ENCODE measurements at places on chromosomes 3 and 15. TPM values are rescaled to one million over a fixed set of nuclear protein-coding genes. Genes with fewer than 3 reads are reported as not detected.

GRCh38 chr3:4426261-4426781, 40.7 kb downstream of the SUMF1 start:
- no peaks in the 10 kb centered on the region for H3K27me3 ChIP-seq
- no peak for DNase-seq
- H3K27ac ChIP-seq, result no peak overlapping the region
- no peaks in the 10 kb centered on the region for H3K36me3 ChIP-seq
- peaks cover 2% of the 10 kb centered on the region for H3K4me1 ChIP-seq

DNA sequence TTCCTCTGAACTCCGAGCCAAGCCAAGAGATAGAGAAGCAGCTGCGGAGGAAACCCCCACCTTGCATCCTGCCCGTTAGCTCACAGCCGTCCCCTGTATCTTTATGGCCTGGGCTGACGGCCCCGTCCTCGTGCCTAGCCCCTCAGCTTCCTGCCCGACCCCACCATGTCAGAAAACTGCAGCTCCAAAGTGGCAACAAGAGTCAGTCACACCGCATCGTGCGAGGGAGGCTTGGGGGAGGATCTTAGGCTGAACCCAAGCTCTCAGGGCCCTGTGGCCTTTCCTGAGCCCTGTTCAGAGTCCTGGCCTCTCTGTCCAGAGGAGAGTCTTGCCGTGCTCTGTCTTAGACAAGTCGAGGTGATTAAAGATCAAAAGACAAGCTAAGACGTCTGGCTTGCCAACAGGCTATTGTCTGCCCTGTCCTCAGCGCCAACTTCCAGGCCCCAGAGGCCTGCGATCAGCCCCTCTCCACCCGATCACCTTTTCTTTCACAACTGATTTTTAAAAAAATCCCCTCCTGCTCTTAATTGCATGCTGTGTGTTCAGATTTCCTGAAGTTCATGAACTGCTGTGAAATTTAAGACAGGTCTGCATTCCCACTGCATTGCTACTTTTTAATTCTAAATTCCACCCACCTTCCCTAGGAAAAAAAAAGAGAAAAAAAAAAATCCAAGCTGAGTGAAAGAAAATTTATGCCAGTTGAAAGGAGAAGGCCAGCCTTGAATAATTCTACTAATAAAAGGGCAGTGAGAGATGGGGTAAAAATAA, 89.7 kb upstream of the WNT5A start:
- no peaks in the 10 kb centered on the region for H3K27me3 ChIP-seq
- no peaks in the 10 kb centered on the region for H3K4me1 ChIP-seq
- DNase-seq, result no peak
- no peak overlapping the region for H3K27ac ChIP-seq

DNA sequence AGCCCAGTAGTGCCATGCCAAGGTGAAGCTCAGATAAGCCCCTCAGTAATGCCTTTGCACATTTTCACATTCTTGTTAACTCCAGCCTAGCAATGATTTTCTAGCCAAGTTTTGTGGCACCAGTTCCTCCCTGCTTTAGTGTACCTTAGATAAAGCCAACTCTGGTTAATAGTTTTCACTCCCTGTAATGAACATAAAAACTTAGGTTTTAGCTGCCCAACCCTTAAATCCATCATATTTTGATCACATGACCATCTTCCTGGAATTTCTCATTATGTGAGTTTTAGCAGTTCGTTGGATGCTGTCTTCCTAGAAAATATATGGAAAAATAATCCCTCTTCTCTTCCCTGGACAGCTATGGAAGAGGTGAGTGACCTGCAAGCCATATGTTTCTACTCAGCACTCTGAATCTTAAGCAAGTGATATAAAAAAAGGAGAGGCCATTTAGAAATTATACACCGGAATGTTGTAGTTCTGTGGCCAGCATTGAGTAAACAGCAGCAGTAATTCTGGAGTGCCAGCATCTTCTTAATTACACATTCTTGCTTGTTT, 62.2 kb upstream of the P2RY1 start:
- no peak overlapping the region for H3K27ac ChIP-seq
- DNase-seq, result no peak
- H3K4me1 ChIP-seq, result no peaks in the 10 kb centered on the region
- no peaks in the 10 kb centered on the region for H3K27me3 ChIP-seq
- H3K36me3 ChIP-seq, result no peaks in the 10 kb centered on the region

- no peaks in the 10 kb centered on the region for H3K27me3 ChIP-seq
- no peak for DNase-seq
- peaks cover 2% of the 10 kb centered on the region for H3K4me1 ChIP-seq
- no peaks in the 10 kb centered on the region for H3K36me3 ChIP-seq
These were observed 23.0 kb downstream of the CACNA2D2 start for GRCh38 chr3:50480471-50480870.

- H3K36me3 ChIP-seq, result no peaks in the 10 kb centered on the region
- H3K27me3 ChIP-seq, result no peaks in the 10 kb centered on the region
- no peak for DNase-seq
- H3K4me3 ChIP-seq, result no peak overlapping the region
- no peak overlapping the region for H3K27ac ChIP-seq
- peaks cover 1% of the 10 kb centered on the region for H3K4me1 ChIP-seq
These were observed 42.0 kb downstream of the GSK3B start for GRCh38 chr3:120052225-120052624.

DNA sequence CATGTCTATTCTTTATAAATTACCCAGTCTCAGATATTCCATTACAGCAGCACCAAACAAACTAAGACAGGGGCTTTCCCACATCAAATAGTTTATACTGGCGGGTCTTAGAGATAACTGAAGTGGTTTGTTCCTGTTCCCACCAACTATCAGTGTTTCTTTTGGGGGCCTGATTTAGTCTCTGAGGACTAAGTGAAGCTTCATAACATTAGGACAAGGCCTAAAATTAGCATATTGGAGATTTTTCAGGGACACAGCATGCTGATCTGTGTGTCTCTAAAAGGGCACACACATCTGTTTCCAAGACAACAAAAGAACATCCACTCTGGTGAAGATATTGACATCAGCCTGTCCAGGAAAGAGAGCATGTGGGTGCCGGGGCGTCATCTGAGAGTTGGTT, 72.6 kb upstream of the SEMA6D start:
- H3K4me1 ChIP-seq, result no peaks in the 10 kb centered on the region
- no peak overlapping the region for H3K27ac ChIP-seq
- no peak for DNase-seq

- H3K4me1 ChIP-seq, result no peaks in the 10 kb centered on the region
- DNase-seq, result no peak
- no peak overlapping the region for H3K27ac ChIP-seq
- no peaks in the 10 kb centered on the region for H3K36me3 ChIP-seq
- no peaks in the 10 kb centered on the region for H3K27me3 ChIP-seq
These were observed 18.8 kb upstream of the FAM81A start for GRCh38 chr15:59419170-59419569.

GRCh38 chr3:33557829-33558228, 117.6 kb upstream of the UBP1 start:
- no peaks in the 10 kb centered on the region for H3K4me1 ChIP-seq
- H3K36me3 ChIP-seq, result no peaks in the 10 kb centered on the region
- no peak overlapping the region for H3K4me3 ChIP-seq
- H3K27ac ChIP-seq, result no peak overlapping the region
- no peak for DNase-seq

- H3K4me3 ChIP-seq, result no peak overlapping the region
- H3K27me3 ChIP-seq, result no peaks in the 10 kb centered on the region
- H3K36me3 ChIP-seq, result no peaks in the 10 kb centered on the region
- DNase-seq, result no peak
- H3K27ac ChIP-seq, result no peak overlapping the region
- H3K4me1 ChIP-seq, result no peaks in the 10 kb centered on the region
These were observed 76.0 kb upstream of the ATP10A start for GRCh38 chr15:25939122-25939521.

GRCh38 chr3:55105647-55106046, 177.8 kb upstream of the LRTM1 start:
- no peak for DNase-seq
- no peaks in the 10 kb centered on the region for H3K36me3 ChIP-seq
- H3K4me3 ChIP-seq, result no peak overlapping the region
- no peak overlapping the region for H3K27ac ChIP-seq
- no peaks in the 10 kb centered on the region for H3K27me3 ChIP-seq
- H3K4me1 ChIP-seq, result no peaks in the 10 kb centered on the region

GRCh38 chr3:133394561-133395311, 5.1 kb upstream of the BFSP2 start:
- H3K4me3 ChIP-seq, result no peak overlapping the region
- no peaks in the 10 kb centered on the region for H3K27me3 ChIP-seq
- H3K27ac ChIP-seq, result no peak overlapping the region
- no peak for DNase-seq

- H3K4me3 ChIP-seq, result no peak overlapping the region
- H3K27ac ChIP-seq, result no peak overlapping the region
- no peak for DNase-seq
- H3K36me3 ChIP-seq, result no peaks in the 10 kb centered on the region
These were observed 18.3 kb downstream of the OSBPL10 start for GRCh38 chr3:31962801-31963205.

- H3K4me1 ChIP-seq, result no peaks in the 10 kb centered on the region
- DNase-seq, result no peak
- no peaks in the 10 kb centered on the region for H3K36me3 ChIP-seq
- no peak overlapping the region for H3K4me3 ChIP-seq
- H3K27me3 ChIP-seq, result no peaks in the 10 kb centered on the region
These were observed 15.1 kb upstream of the CBLB start for GRCh38 chr3:105883798-105884377.

DNA sequence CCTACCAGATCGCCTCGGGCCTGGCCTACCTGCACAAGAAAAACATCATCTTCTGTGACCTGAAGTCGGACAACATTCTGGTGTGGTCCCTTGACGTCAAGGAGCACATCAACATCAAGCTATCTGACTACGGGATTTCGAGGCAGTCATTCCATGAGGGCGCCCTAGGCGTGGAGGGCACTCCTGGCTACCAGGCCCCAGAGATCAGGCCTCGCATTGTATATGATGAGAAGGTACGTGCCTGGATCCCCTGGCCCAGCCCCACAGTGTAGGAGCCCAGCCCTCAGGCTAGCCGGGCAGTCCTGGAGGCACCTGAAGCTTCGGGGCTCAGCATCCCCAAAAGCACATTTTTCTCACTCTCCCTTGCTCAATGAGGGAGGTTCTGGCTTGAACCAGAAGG, 135.8 kb downstream of the LRRK1 start:
- H3K36me3 ChIP-seq, result no peaks in the 10 kb centered on the region
- H3K4me1 ChIP-seq, result peaks cover 3% of the 10 kb centered on the region
- no peaks in the 10 kb centered on the region for H3K27me3 ChIP-seq
- no peak overlapping the region for H3K27ac ChIP-seq
- no peak for DNase-seq

GRCh38 chr15:90248789-90249202, 560 bp upstream of the TTLL13 start:
- no peak for DNase-seq
- peak overlapping the region; percentile 57 for H3K4me3 ChIP-seq
- H3K27ac ChIP-seq, result peak overlapping the region; percentile 18
- no peaks in the 10 kb centered on the region for H3K36me3 ChIP-seq
- peaks cover 2% of the 10 kb centered on the region for H3K4me1 ChIP-seq

- no peaks in the 10 kb centered on the region for H3K36me3 ChIP-seq
- no peaks in the 10 kb centered on the region for H3K27me3 ChIP-seq
- H3K4me1 ChIP-seq, result peaks cover 4% of the 10 kb centered on the region
- H3K4me3 ChIP-seq, result no peak overlapping the region
These were observed 88.2 kb upstream of the PROK2 start for GRCh38 chr3:71873093-71873611.

- H3K27me3 ChIP-seq, result no peaks in the 10 kb centered on the region
- H3K4me3 ChIP-seq, result no peak overlapping the region
- no peak overlapping the region for H3K27ac ChIP-seq
- no peak for DNase-seq
These were observed 265.6 kb upstream of the UBE2E2 start for GRCh38 chr3:22937536-22937935.

GRCh38 chr3:66302288-66302687, 81.5 kb downstream of the SLC25A26 start:
- H3K27ac ChIP-seq, result no peak overlapping the region
- H3K36me3 ChIP-seq, result no peaks in the 10 kb centered on the region
- no peaks in the 10 kb centered on the region for H3K27me3 ChIP-seq
- no peak for DNase-seq
- peaks cover 2% of the 10 kb centered on the region for H3K4me1 ChIP-seq
- no peak overlapping the region for H3K4me3 ChIP-seq

DNA sequence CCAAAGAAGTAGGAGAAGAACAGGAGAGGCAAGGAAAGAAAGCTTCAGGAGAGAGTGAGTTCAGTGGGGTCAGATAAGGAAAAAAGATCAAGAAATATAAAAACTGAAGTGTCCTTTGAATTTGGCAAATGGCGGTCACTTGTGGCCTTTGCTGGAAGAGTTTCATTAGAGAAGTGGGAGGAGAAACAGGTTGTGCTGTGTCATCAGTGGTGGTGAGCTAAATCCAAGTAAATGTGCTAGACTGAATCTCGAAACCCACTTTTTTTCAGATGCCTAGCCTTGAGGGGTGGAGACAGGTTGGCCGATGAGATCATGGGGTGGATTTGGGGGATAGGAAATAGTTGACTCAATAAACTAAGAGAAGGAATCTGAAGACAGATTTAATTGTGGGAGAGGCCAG, 43.7 kb downstream of the CHRD start:
- no peaks in the 10 kb centered on the region for H3K27me3 ChIP-seq
- H3K4me3 ChIP-seq, result no peak overlapping the region
- H3K27ac ChIP-seq, result no peak overlapping the region
- peaks cover 3% of the 10 kb centered on the region for H3K4me1 ChIP-seq
- H3K36me3 ChIP-seq, result no peaks in the 10 kb centered on the region

- no peak overlapping the region for H3K4me3 ChIP-seq
- peaks cover 1% of the 10 kb centered on the region for H3K4me1 ChIP-seq
- no peak overlapping the region for H3K27ac ChIP-seq
- H3K27me3 ChIP-seq, result no peaks in the 10 kb centered on the region
- DNase-seq, result no peak
These were observed 437.1 kb upstream of the CBLB start for GRCh38 chr3:106305882-106306435.

DNA sequence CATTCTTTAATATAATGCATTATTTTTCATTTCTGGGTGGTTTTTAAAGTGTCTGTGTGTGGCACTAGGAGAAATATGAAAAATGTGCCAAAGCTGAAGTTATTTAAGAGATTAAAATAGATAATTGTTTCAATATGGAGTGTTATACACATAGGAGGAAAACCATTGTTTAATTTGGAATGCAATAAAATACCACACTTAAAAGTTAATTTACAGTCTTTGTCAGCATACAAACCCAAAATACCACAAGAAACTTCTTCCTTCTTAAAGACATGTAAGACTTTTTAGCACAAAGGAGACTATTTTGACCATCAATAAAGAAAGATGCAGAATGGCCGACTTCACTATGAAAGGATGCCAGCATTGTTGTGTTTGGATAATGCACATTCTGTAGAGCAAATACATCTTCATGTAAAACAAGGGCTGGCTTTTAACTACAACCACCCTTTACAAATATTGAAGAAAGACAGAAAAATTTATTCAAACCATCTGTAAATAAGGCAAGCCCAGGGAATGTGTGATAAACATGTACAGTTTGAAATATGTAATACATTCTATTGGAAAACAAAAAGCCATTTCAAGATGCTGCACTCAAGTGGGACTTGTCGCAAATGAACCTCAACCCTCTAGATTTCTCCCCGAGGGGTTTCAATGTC, 1146.6 kb downstream of the ROBO1 start:
- H3K36me3 ChIP-seq, result no peaks in the 10 kb centered on the region
- no peaks in the 10 kb centered on the region for H3K4me1 ChIP-seq
- no peak for DNase-seq
- no peaks in the 10 kb centered on the region for H3K27me3 ChIP-seq

The LDHAL6B gene
- not detected for total RNA-seq

The GABRB3 gene
- 3.0 TPM for total RNA-seq

The C3orf22 gene
- not detected for total RNA-seq

The PLA2G4E gene
- total RNA-seq, result not detected

The CLDN16 gene
- total RNA-seq, result 0.12 TPM

The TF gene
- total RNA-seq, result 3.4 TPM

The GOLGA8M gene
- total RNA-seq, result 1.2 TPM

The COL6A5 gene
- total RNA-seq, result not detected

The SYNM gene
- 6.9 TPM for total RNA-seq

The P2RY1 gene
- total RNA-seq, result 9.5 TPM

The CYP1A1 gene
- total RNA-seq, result not detected

The C3orf49 gene
- total RNA-seq, result not detected

The FBN1 gene
- 97.4 TPM for total RNA-seq

The PRR20G gene
- total RNA-seq, result not detected
